Osteocyte (in vitro differentiated cells): ENCODE measurements at places on chromosomes 13 and 19. TPM values are rescaled to one million over a fixed set of nuclear protein-coding genes. Genes with fewer than 3 reads are reported as not detected.

Gene GPR183
- 0.19 TPM in 1 of 2 replicates, not detected in the other for total RNA-seq

Gene CRLF1
- total RNA-seq, result 17.0 and 18.7 TPM in 2 replicates

Gene IZUMO2
- not detected in 2 replicates for total RNA-seq

GRCh38 chr19:57872450-57872849 is 16.4 kb downstream of the ZNF814 start:
- no peak for DNase-seq

- DNase-seq, result peak; percentile 53
These were observed 3.4 kb upstream of the PSMC4 start for GRCh38 chr19:39967561-39967960.

DNA sequence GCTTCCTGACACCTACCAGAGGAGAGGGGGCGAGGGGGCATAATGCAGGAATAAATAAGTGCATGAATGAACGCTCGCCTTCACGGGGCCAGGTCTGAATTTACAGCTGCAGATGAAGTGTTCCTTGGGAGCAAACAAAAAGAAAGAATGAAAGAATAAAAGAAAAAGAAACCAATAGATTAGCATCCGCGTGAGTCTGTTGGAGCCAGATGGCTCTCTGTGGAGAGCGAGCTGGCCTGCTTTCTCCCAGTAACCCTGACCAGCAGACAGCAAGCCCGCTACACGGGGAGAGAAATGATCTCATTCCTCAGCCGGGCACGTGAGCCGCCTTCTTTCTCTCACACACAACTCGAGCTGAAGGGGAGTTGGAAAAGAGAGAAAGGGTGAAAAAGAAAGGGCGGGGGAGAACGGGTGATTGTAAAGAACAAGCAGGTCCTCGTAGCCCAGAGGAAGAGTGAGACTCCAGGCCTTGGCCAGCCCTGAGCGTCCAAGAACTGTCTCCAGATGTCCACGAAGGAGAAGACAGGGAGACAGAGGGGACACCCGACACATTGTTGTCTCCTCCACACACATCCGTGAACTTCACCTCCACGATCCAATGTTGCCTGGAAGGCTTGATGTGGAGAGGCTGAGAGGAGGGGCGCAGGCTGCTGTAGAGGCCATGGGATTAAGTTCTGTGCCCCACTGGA is 81.4 kb downstream of the RNASEH2B start:
- DNase-seq, result no peak

DNA sequence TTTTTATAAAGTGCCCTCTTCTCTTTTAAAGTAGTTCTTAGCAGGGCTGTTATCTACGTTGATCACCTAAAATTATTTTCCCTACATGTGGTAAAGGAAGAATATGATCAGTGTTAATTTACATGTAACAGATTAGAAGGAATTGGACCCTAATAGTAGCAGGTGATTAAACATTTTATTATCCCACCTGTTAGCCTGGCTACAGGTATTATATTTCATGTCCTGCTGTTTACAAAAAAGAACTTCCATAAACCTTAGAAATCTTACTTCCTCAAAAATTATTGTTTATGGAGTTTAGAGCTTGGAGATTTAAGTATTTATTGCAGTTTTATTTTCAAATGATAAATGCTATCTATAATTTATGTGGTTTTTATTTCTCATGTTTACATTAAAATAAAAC is 1226.7 kb downstream of the UQCRFS1 start:
- DNase-seq, result no peak

DNA sequence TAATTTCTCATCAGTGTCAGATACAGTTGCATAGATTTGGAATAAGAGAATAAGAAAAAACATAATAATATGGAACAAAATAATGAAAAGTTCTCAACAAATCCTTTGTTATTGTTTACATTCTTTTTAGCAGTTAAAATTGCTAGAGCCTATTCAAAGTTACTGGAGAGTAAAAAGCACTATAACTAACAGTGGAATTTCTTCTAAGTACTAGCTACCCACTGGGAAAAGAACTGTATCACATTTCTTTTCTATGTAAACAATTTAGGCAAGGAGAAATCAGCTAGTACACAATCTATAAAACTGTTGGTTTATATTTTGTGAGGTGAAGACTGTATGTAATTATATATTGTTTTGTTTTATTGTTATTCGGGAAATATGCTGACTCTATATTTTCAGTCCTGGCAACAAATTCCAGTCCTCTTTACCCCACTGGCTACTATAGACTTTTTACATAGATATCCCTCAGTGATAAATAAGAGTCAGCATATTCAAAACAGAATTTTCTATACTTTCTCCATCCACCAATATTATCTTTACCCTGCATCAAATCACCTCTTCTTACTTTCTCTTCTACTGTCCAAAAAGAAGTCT is 222.0 kb downstream of the PCDH9 start:
- no peak for DNase-seq

DNA sequence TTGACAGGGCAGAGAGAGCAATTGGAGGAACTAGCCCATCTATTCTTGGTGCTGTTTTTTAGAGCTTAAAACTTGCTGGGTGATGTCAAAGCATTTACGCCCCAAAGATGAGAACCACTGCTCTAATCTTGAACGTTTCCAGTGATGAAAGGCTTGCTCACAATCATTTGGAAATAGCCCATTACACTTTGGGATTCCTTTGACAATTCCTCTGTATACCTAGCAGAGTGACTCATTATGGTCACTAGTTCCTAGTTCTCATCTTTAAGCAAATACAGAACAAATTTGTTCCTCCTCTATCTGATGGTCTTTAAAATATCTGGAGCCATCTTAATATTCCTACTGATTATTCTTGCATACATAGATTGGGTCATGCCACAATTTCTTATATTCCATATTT is 112.3 kb downstream of the GPC6 start:
- no peak for DNase-seq

DNA sequence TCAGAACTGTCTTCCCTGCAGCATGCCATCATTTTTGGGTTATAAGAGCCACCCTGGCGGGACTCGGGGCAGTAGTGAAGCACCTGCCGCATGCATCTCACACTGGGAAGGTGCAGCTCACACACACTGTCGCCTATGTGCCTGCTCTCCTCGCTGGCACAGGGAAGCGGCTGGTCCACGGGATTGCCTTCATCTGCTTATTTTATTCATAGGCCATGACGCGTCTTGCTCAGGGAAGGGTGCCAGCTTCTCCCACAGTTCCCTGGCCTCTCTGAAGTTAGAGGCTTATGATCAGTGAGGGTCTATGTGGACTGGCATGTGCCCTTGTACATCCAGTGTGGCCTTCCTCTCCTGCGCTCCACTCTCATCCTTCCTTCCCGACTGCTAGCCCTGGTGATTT is 150.0 kb downstream of the KLF12 start:
- no peak for DNase-seq

GRCh38 chr13:50129706-50130122 is 114.5 kb downstream of the KCNRG start:
- DNase-seq, result no peak

DNA sequence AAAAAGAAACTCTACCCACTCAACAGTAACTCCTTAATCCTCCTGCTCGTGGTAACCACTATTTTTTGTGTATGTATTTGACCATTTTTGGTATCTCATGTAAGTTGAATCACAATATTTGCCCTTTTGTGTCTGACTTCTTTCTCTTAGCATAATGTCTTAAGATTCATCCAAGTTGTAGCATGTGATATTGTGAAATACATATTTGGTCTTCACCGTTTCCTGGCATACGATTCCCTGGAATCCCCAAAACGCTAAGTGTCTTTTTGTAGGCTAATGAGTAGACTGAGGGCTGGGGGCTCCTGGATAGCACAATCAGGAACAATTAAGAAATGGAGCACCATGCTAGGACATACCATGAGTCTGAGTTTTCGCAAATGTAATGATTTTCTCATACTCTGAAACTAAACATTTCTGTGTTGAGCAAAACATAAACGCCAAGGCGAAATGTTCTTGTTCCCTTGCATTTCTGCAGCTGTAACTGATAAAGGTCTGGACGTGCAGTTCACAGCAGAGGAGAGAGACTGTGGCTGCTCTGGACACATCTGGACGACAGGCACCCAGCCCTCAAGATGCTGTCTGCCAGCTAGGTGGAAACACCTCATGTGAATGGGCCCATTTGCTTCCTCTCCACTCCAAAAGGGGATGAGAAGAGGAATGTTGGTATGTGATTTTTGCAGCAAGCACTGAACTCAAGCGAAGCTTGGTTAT is 38.4 kb downstream of the BRD4 start:
- no peak for DNase-seq
